Colonic mucosa (tissue), 4 donors: ENCODE measurements at places on chromosomes 5 and 9. TPM values are rescaled to one million over a fixed set of nuclear protein-coding genes. Genes with fewer than 3 reads are reported as not detected.
A peak's percentile ranks its signal among the peaks of the same experiment; 100 is the strongest.

DNA sequence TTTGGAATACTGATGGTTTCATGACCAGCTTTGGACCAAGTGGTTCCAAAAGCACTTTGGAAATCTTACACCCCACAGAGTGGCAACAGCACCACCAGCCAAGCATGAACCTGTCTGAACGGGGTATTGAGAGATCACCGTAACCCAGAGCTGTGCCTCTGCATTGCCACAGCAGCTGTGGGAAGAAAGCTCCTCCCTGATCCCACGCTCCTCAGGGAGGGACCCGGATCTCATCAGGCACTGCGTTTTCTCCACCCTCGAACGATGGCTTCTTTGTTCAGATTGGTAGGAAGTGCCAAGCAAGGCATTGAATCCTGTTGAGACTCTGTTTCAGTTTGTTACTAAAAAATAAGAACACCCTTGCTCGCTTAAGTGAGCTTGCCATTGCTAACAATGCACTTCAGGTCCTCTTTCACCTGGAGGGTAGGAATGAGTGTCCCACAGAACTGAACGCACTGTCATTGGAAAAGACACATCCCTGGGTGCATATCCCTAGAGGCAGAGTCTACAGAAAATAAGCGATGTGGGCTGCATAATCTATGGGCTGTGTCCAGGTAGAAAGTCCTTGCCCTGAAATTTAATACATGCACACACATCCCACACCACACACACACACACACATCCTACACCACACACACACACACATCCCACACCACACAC, 118.0 kb upstream of the ICE1 start:
- DNase-seq = no peak

- no peak for DNase-seq
These were observed 3.5 kb upstream of the BTF3 start for GRCh38 chr5:73494721-73495120.

DNA sequence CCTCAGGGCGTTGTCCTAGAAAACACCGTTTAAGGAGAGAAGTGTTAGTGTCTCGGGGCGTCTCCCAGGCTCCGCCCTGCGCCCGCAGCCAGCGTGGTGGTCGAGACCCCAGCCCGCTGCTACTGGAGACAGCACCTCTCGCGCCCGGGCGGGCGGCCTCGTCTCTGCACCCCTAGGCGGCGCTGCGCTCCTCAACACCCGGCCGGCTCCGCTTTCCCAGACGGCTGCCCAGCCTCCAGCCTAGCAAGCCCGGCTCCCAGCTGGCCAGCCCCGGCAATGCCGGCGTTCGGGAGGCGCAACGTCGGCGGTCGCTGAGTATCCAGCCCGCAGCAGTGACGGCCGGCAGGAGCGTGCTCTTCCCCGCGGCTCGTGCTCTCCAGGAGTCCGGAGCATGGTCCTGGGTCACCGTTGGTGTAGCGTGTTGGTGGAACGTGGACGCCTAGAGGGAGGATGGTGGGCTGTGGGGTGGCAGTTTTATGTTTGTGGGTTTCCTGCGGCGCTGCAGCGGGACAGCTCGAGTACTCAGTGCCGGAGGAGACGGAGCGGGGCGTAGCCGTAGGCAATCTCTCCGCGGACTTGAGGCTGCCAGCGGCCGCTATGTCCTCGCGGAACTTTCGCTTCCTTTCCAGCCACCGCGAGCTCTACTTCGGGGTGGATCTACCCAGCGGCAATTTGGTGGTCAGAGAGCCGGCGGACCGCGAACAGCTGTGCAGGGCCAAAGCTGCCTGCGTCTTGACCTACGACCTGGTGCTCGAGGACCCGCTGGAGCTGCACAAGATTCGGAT, 536 bp downstream of the PCDHAC1 start:
- peak; percentile 42 for DNase-seq

- DNase-seq = no peak
These were observed 594.2 kb upstream of the SGCD start for GRCh38 chr5:155732587-155733376.

GRCh38 chr5:132019857-132020555, 8.5 kb upstream of the ACSL6 start:
- no peak for DNase-seq

DNA sequence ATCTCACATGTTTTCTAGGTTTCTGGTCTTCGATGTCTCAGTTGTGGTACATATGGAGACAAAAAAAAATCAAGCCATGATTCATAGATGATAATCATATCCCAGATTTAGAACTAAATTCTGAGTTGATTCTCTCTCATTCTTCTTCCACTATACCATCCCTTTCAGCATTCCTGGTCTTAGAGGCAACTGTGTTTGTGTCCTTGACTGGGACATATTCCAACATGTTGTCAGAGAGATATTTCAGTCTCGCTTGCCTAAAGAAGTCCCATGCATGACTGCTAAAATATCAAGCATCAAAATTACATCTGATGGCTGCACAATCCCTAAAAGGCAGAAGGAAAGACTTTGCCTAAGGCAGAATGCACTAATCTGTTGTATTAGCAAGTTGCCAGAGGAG, 236.6 kb downstream of the PSAT1 start:
- no peak for DNase-seq

DNA sequence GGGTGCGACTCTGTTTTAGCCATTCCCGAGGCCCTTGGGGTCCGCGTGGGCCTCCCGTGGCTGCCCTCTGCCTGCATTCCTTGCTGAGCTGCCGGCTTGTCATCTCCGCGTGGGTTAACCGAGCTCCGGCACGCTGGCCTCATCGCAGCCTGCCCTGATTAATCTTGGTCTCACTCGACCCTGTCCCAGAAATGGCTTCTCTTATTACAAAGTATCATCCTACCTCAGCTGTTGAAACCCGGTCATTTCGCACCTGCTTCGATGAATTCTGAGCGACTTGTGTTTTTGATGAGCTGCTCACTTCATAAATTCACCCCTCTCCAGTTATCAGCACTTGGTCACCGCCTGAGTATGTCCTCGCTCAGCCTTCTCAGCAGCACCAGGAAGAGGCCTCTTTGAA, 123.5 kb upstream of the EGFLAM start:
- no peak for DNase-seq

DNA sequence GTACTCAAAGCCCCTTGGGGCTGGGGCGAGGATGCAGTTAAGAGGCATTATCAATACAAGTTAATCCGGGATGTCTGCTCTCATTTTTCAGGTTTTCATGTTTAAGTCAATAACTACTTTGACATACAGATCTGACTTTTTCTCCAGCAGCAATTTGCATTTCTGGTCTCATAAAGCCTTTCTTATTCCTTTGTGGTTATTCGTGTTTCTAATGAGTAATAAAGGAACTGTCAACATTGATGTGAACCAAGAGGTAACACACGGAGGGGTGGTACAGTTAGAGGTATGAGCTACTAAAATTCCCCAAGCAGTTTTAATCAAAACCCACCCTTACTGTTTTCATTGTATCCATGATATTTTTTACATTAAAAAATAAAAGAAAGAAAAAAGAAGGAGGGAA, 138.0 kb upstream of the NFIB start:
- DNase-seq = no peak

- DNase-seq = no peak
These were observed 167.5 kb upstream of the DMRT1 start for GRCh38 chr9:673966-674526.

DNA sequence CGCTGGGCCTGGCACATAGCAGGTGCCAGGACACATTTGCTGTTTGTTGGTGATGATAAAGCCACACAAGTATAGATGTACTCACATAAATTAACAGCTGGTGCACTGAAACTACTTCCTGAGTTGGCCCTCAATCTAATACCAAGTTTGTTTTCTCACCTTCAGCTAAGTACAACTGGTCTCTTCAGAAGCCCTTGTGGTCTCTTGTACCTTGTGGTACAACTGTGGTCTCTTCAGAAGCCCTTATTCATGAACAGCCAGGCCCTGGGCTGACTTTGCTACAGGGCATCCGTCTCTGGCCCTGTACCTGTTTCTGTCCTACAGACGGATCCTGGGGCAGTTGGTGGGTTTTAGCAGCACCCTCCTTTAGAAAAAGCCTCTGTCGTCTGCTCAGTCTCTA, 81.5 kb downstream of the DAB2IP start:
- DNase-seq = no peak

- no peak for DNase-seq
These were observed 64.2 kb upstream of the OLFM1 start for GRCh38 chr9:135023088-135023785.

- no peak for DNase-seq
These were observed 257.2 kb downstream of the KIAA0825 start for GRCh38 chr5:94361161-94361560.

- DNase-seq = no peak
These were observed at the start of gene SCGB3A2 for GRCh38 chr5:147878066-147878759. SCGB3A2 (plus strand) TSS chr5:147878711; CDS start chr5:147878804, 93 bp downstream.

GRCh38 chr9:33329117-33329563, 38.8 kb downstream of the NFX1 start:
- peak; percentile 91 for DNase-seq

GRCh38 chr9:14180093-14180959, 133.6 kb downstream of the NFIB start:
- DNase-seq = peak; percentile 47

DNA sequence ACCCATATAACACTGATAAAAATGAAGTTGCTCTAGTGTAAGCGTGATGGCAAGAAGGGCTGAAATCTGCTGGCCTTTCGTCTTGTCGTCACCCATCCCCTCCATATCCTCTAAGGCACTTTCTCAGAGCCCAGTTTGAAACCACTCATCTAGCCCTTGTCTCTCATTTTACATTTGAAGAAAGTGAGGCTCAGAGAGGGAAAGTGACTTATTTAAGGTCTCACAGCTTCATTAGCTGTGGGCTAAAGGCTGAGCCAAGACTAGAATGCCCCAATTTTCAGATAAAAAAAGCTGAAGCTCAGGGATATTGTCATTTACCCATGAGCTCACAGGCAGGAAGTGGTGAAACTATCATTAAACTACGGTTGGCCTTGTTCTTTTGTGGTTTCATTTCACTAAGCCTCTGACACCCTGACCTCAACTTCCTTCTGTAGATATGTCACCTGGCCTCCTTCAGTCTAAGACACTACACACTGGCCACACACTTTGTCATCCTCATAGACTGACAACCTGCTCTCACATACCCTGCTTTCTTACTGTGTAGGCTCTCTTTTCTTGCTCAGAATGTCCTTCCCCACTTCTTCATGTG, 176.7 kb upstream of the DMAC1 start:
- no peak for DNase-seq

GRCh38 chr9:108521063-108521590, 334.7 kb downstream of the ACTL7B start:
- DNase-seq = no peak

GRCh38 chr5:173016598-173017046, 33.1 kb downstream of the ATP6V0E1 start:
- DNase-seq = no peak

GRCh38 chr9:135574331-135574730, 12.8 kb downstream of the PAEP start:
- DNase-seq = no peak

- no peak for DNase-seq
These were observed 2.3 kb upstream of the PTGDS start for GRCh38 chr9:136974817-136975535.

GRCh38 chr5:149719666-149720065, 10.4 kb upstream of the PPARGC1B start:
- peak; percentile 48 for DNase-seq

DNA sequence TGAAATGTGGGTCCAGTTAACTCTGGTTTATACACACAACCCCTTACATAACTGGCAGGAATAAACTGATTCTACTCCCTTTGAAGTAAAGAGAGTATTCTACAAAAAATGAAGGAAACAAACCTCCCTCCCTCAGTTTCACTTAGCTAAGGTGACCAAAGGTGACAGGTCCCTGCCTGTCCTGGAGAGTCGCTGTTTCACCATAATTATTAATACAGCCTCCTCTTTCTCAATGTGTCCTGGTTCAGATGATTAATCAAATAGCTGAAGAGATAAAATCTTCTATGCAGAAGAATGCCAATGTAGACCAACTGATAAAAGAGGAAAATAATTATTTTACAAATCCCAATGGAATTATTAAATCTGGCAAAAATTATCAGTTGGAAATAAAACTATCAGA, 163.7 kb upstream of the GNA14 start:
- no peak for DNase-seq

GRCh38 chr9:137461663-137462395, 2.7 kb upstream of the NSMF start:
- DNase-seq = no peak

DNA sequence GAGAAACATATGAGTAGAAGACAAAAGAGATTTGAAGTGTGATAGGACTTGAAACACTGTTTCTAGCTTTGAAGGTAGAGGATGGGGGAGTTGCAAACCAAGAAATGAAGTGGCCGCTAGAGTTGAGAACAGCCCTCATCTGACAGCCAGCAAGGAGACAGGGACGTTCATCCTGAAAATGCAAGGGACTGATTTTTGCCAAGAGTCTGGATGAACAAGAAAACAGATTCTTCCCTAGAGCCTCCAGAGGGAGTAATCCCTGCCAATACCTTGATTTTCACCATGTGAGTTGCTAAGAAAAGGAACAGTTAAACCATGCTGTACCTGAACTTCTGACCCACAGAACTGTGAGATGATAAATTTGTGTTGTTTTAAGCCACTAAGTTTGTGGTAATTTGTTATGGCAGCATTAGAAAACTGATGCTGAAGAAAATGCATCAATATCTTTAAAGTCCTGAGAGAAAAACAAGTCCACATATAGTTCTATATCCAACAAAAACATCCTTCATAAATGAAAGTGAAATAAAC, 154.0 kb upstream of the ADAMTSL1 start:
- DNase-seq = no peak

- no peak for DNase-seq
These were observed 192.3 kb downstream of the PALM2AKAP2 start for GRCh38 chr9:109972026-109972882.

DNA sequence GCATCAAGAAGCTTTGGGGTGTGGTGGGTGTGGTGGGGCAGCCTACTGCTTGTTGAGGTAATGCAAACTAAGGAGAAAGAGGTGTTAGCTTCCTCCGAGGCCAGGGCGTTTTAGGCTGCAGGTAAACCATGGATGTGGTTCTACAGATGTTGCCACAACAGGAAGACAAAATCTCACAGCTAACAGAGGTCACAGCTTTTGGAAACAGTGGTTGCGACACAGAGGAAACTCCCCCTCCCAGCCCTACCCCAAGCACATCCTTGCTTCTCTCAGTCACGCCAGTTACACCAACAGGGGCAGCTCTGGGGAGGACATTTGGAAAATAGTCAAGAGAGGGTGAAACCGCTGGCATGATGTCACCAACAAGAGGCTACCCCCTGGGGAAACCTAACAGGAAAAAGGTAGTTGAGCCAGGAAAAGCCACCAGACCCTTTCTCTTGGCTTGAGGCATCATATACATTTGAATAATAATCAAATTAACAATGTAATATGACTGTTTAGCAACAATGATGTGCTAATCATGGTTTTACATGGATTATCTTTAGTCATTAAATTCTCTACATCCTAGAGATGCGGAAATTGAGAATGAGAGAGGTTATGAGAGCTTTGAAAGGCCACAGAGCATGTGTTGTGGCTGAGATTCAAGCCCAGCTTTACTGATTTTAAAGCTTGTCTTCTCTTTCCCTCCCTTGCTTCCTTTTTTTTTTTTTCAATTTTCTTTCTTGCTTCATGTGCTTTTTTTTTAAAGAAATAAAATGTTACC, 82.2 kb upstream of the IL12B start:
- peak; percentile 20 for DNase-seq

GRCh38 chr9:127735530-127736185, 564 bp upstream of the TOR2A start:
- DNase-seq = no peak

Gene PSD2
- total RNA-seq = 0.11 TPM

Gene BRINP1
- total RNA-seq = 0.13 TPM

Gene OTP
- total RNA-seq = not detected

Gene COL5A1
- 10.9 TPM for total RNA-seq

Gene GRM6
- total RNA-seq = not detected

Gene GNPDA1
- total RNA-seq = 15.5 TPM

Gene CD72
- total RNA-seq = 2.7 TPM

Gene UGCG
- total RNA-seq = 56.1 TPM

Gene IL9
- total RNA-seq = not detected

Gene IFNA13
- total RNA-seq = not detected

Gene PRR16
- 1.4 TPM for total RNA-seq

Gene EIF4E1B
- total RNA-seq = not detected
